ENCODE measurements at places on chromosomes 2 and 18.

- DNase-seq = no peak
Measured at GRCh38 chr2:29440921-29441623, 325.9 kb downstream of the CLIP4 start.

DNA sequence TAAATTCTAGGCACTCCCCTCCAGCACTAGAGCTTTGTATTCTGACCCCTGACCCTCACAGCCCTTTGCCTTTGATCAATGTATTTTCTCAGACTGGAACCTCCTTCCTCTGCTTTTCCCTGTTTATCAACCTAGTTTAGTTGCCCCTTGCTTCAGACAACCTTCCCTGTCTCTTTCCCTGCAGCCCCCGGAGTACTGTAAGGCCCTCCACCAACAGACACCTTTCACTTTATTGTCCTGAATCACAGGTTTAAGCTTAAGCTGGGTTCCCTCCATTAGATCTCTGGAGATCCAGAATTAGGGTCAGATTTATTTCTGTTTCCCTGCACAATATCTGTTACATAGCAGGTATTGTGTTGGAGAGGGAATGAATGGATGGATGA is 140.2 kb downstream of the DDX1 start:
- no peak for DNase-seq

GRCh38 chr2:84281510-84281909 is 177.6 kb downstream of the SUCLG1 start:
- DNase-seq = no peak

GRCh38 chr2:237601453-237602116 is 11.1 kb upstream of the RAB17 start:
- no peak for DNase-seq

- no peak for DNase-seq
Measured at GRCh38 chr2:218300141-218300540, 7.8 kb upstream of the TMBIM1 start.

GRCh38 chr2:32947076-32947483 is 327 bp downstream of the LTBP1 start:
- no peak for DNase-seq

GRCh38 chr18:71902482-71902881 is 641.7 kb downstream of the CBLN2 start:
- no peak for DNase-seq

GRCh38 chr2:9980520-9980919 is 29.0 kb downstream of the GRHL1 start:
- no peak for DNase-seq

GRCh38 chr2:121803503-121803902 is 48.1 kb downstream of the TSN start:
- no peak for DNase-seq

DNA sequence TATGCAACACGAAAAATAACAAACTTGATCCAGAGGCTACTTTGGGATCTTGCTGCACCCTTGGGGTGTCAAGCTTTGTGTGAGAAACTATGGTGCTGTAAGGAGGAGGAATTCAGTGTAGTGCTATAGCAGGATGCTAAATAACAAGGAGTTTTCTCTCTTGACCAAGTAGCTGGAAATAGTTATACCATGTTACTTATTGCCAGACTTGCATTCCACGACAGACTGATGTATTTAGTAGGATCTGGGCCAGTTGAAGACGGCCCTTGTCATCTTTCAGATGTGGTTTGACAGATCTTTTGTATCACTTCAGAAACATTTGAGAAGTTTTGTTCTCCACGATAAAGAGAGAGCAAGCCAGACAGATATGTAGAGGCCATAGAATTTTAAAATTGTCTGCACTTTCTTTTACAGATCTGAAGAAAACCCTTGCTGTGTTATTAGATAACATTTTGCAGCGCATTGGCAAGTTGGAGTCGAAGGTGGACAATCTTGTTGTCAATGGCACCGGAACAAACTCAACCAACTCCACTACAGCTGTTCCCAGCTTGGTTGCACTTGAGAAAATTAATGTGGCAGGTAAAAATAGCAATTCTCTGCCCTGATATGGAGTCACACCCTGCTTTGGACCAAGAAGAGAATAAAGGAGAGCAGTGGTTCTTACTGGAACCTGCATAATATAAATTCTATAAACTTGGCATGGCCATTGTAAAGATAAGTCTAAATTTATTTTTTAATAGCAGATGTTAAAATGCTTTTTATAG is 16.3 kb downstream of the MGAT5 start:
- no peak for DNase-seq

- DNase-seq = no peak
Measured at GRCh38 chr2:218981390-218981880, 3.5 kb downstream of the FEV start.

GRCh38 chr2:242032780-242033656 is 163.5 kb downstream of the RTP5 start:
- DNase-seq = no peak

- DNase-seq = no peak
Measured at GRCh38 chr2:200128296-200128695, 172.9 kb downstream of the MAIP1 start.

GRCh38 chr2:37773371-37774130 is 102.1 kb upstream of the CDC42EP3 start:
- no peak for DNase-seq

DNA sequence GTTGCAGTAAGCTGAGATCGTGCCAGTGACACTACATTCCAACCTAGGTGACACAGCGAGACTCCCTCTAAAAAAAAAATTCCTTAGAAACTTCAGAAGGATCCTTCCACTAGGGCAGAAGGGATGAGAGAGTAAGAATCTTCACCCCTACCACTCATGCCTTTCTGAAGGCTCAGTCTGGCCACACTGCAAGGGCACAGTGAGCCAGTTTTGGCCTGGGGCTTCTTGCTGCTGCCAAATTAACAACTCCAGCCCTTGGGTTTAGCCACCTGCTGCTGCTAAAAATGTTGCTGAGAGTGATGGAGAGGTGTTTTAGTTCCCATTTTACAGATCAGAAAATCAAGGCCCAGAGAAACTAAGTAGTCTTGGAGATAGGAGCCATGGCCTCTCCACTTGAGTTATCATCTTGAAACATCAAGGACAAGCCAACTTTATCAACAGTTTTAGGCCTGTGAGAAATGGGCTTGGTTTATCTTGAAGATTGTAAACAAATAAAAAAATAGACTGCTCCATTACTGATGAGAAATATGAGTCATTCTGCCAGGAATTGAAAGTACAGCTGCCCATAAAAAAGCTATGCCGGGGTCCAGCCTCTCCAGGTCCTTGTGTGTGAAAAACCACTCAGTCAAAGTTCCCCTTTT is 31.9 kb upstream of the CASP8 start:
- no peak for DNase-seq

DNA sequence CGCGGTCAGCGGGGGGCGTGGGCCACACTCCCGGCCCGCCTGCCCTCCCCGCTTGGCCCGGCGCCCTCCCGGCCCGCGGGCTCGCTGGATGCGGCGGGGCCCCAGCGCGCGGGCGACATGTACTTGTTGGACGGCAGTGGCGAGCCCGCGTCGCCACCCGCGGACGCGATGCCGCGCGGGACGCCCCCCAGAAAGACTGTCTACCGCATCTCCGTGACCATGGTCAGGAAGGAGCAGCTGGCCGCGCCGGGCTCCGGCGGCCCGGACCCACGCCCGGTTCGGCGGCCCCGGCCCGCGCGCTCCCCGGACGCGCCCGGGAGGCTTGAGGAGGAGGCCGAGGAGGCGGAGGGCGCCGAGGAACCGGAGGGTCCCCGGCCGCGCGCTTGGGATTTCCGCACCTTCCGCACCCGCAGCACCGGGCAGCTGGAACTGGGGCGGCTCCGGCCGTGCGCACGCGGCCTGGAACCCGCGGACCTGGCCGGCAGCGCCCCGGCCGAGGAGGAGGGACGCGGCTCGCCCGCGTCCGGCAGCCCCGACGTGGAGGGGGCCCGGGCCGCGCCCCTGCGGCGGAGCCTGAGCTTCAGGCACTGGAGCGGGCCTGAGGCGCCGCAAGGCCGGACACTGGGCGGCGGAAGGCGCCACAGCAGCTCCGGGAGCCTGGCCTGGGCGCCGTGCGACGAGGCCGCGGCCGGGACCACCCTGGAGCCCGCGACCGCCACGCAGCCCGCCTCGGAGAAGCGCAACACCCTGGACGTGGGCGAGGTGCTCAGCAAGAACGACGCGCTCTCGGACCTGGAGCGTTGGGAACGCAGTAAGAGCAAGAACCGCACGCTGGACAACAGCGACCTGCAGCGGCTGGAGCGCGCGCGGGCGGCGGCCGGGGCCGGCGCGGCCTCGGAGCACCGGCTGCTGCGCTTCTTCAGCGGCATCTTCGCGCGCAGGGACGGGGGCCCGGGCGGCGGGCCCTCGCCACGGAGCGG is 176.4 kb downstream of the AGAP1 start:
- DNase-seq = no peak

GRCh38 chr2:32949260-32949659 is 2.5 kb downstream of the LTBP1 start:
- no peak for DNase-seq

GRCh38 chr2:237640493-237640998 is 13.2 kb downstream of the LRRFIP1 start:
- DNase-seq = no peak

GRCh38 chr2:17593841-17594491 is 53.5 kb downstream of the VSNL1 start:
- no peak for DNase-seq

DNA sequence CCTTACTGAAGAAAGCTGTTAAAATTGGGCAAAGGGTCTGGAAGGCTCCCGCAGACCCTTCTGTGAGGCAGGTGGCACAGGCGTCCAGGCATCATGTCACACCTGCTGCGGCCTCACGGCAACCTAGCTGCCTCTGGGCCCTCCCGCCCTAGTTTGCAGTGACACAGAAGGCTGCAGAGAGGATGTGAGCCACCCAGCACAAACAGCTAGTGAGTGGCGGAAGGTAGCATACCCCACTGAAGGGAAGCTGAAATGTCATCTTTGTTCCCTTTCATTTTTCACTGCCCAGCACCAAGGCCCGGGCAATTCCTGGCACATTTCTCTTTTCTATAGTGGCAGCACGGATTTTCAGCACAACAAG is 53.8 kb downstream of the TRAPPC12 start:
- no peak for DNase-seq

- no peak for DNase-seq
Measured at GRCh38 chr2:64727013-64727767, 73.5 kb upstream of the SERTAD2 start.

GRCh38 chr2:106192752-106193689 is 1.1 kb downstream of the UXS1 start:
- peak; percentile 50 for DNase-seq

GRCh38 chr2:105691947-105692390 is 52.7 kb upstream of the NCK2 start:
- DNase-seq = no peak

DNA sequence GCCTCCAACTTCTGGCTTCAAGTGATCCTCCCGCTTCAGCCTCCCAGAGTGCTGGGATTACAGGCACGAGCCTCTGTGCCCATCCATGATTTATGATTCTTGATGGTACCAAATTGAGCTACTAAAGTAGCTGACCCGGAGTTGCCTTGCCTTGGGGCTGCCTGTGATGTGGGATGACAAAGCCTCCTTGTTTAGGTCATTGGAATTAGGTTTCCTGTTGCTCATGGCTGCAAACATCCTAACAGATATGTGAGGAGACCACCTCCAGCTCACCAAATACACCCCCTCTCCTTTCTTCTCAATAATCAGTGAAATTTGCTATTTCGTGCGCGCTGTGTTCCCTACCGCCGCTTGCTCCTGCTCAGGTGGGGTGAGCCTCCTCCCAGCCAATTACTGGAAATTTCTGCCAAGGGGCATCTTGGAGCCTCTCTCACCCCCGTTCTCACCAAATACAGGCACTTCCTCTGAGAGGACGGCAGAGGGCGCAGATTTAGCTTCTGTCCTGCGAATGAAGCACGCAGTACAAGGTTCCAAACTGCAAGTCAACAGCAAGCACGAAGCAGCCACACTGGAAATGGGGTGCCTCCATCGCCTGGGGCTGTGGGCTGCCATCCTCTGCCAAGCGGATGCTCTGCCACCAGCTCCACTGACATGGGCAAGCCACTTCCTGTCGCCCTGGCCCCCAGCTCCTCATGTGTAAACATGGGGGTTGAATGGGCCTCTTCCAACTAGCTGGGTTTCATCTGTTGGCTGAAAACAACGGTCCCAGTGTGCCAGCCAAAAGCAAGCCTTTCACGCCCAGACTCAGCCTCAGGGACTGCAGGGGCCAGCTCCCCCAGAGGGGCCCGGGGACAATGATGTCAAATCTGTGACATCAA is 71.7 kb downstream of the NCAPH start:
- peak; percentile 36 for DNase-seq

- no peak for DNase-seq
Measured at GRCh38 chr18:80115035-80115434, 6.0 kb downstream of the ADNP2 start.

DNA sequence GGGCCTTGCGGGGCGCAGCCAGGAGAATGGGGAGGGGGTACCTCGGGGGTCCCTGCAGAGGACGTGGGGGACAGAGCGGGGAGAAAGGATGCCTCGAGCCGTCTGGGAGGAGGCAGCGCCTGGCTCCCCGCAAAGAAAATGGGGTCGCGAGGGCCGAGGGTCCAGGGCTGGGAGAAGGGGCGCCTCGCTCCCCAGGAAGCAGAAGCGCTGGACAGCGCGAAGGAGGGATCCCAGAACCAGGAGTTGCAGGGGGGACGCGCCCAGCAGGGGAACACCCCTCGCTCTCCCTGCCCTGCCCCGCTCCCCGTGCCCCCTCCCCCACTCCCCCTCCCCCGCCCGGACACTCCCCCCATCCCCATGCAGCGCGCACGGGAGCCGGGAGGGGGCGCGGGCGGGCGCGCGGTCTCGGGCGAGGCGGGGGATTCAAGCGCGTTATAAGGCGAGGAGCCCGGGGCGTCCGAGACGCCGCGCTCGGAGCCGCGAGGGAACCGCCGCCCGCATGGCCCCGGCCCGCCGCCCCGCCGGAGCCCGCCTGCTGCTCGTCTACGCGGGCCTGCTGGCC is at the start of gene ERFE:
ERFE (plus strand) TSS at position 462 of the 562 bp plus-strand sequence; CDS start at position 500, 38 bp downstream.
- peak; percentile 45 for DNase-seq

All from stimulated activated CD4-positive, alpha-beta T cell treated with anti-CD3 and anti-CD28 coated beads, Interleukin-12 subunit alpha, Interleukin-12 subunit beta, amount 100 ng/mL, for 24 hours (primary cell).